ENCODE measurements at places on chromosomes 5 and 9.

DNA sequence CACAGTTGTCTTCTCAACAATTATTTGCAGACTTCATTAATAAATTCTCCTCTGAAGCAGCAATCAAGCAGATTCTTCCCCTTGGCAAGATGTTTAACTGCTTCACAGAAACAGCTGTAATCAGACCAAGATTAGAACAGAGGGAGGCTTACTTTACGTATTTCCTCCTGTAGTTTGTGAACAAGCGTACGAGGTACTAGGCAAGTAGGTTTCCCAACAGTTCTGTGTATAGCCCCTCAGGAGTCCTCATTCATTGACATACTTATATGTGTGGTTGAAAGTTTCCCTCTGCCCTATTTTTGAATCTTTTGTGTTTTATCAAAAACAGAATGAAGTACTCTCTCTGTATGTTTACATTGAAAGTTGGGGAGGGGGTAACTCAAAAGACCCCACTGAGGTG is 128.0 kb downstream of the SPATA31D1 start:
- DNase-seq = no peak

DNA sequence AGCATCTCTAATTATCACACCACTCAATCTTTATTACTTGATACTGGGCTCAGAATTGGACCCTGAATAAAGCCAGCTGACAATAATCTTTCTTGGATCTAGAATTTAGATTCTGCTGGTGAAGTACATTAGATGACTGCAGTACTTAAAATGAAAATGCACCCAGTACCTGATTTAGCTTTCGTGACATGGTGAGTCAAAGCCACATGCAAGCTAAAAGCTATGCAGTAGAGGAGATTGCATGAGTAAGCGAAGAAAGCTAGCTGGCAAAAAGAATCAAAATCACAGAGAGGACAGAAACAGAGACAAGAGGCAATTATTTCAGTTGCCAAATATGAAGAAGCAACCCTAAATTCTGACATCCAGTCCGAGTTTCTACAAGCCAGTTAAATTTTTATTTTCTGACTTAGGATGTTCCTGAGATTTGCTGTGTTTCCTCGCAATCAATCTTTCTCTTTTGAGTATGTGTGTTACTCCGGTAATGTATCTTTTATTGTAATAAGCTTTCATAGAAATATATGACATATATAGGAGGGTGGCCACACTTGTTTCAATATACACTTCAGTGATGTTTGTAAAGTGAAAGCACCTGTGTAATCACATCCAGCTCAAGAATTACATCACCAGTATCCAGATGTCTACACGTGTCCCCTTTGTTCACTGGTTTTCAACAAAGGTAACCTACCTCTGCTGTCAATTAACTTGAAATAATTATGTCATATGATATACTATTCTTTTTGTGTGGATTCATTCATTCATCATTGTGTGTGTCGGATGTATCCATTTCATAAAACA is 101.7 kb downstream of the CDH18 start:
- no peak for DNase-seq

GRCh38 chr5:14297697-14298096 is 154.6 kb downstream of the TRIO start:
- no peak for DNase-seq

DNA sequence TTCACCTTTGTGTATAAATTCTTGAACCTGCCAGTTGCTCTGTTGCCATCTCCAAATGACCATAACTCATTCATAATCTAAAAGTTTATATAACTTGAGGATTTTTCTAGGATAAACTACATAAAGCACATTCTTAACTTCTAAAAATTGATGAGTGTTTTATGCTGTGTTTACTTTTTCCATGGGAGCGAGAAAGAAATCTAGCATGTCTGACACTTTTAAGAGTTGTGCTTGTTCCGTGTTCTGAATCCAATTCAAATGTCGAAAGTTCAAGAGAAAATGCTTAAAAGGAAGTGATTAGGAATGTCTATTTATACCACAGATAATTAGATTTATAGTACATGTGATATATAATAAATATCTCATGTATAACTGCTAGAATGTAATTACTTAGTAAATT is 154.4 kb downstream of the DEPDC1B start:
- DNase-seq = no peak

DNA sequence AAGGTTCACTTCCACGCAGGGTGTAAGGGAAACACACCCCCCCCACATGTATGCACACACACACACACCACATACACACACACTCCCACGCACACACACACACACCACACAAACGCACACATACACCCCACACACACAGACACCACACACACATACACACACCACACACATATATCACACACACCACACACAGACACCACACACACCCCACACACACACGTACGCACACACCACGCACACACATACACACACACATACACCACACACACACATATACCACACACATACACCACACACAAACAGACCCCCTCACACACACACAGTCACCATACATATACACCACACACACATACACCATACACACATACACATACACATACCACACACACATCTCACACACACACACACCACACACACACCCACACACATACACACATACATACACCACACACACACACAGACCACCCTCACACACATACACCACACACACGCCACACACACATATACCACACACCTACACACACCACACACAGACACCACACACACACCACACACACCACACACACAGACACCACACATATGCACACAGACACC is 44.3 kb upstream of the NEURL1B start:
- DNase-seq = no peak

DNA sequence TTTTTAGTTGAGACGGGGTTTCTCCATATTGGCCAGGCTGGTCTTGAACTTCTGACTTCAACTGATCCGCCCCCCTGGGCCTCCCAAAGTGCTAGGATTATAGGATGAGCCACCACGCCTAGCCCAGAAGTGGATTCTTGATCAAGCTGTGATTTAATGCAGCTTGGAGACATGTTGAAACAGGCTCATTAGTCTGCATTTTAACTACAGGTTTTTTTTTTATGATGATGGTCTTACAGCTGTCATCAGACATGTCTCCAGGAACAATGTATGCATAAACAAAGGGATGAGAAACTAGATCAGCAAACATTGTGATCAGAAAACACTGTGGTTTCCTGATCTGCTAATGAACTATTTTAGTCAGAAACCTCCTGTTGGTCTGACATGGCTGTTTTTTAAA is 30.0 kb upstream of the PLPP1 start:
- no peak for DNase-seq

- no peak for DNase-seq
Measured at GRCh38 chr5:98750693-98751092, 22.8 kb upstream of the RGMB start.

GRCh38 chr5:134437847-134438581 is 26.3 kb upstream of the CDKN2AIPNL start:
- no peak for DNase-seq

GRCh38 chr5:81846301-81846700 is 95.4 kb upstream of the SSBP2 start:
- no peak for DNase-seq

GRCh38 chr9:105443121-105443520 is 4.7 kb upstream of the FSD1L start:
- no peak for DNase-seq

DNA sequence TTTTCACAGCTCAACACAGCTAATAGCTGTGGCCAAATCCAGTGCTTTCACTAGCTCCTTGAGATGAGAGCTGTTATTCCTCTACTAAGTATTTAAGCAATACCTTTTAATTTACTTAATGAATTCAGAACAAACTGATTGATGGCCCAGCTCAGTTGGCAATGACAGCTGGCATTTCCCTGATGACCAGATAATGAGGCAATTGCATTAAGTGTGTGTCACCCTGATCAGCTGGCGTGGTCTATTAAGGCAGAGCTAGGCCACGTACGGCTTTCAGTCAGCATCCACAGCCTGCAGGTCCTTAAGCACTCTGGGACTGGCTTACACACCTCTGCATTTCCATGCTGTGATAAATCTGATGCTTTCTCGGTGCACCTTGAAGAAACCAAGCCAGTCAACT is 34.4 kb downstream of the TTLL11 start:
- DNase-seq = no peak

DNA sequence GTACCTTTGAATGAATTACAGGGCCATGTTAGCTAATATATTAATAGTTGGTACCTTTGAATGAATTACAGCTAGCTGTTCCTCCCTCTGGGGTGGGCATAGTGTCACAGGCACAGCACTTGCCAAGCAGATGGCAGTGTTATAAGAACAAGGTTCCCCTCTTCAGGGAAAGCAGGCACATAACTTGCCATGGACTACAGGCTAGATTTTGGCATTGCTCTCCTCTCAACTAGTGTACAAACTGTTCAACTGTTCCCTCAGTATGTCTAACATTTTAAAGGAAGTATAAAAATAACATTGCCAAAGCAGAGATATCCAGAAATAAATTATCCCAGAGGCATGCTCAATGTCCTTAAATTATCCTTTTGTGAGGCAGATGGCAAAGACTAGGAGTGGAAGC is 33.7 kb downstream of the ABITRAM start:
- no peak for DNase-seq

GRCh38 chr5:175688352-175689146 is 30.7 kb downstream of the HRH2 start:
- no peak for DNase-seq

DNA sequence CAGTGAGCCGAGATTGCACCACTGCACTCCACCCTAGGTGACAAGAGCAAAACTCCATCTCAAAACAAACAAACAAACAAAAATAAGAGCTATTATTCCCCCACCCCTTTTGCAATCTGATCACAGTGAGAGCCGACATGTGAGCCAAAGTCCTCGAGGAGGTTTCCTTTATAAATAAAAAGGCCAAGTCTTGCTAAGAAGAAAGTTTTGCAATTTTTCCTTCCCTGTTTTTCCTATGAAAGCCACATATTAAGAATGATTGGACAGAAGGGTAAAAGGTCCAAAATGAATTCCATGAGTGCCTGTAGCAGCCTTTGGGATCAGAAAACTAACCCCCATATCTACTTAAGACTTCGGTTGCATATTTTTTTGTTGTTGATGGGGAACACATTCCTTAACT is 179.7 kb downstream of the TSSK1B start:
- no peak for DNase-seq

GRCh38 chr5:8081179-8081578 is 212.2 kb downstream of the MTRR start:
- no peak for DNase-seq

- no peak for DNase-seq
Measured at GRCh38 chr9:133576031-133576874, 32.9 kb downstream of the FAM163B start.

GRCh38 chr9:120441426-120442307 is 138.3 kb downstream of the CDK5RAP2 start:
- DNase-seq = no peak

DNA sequence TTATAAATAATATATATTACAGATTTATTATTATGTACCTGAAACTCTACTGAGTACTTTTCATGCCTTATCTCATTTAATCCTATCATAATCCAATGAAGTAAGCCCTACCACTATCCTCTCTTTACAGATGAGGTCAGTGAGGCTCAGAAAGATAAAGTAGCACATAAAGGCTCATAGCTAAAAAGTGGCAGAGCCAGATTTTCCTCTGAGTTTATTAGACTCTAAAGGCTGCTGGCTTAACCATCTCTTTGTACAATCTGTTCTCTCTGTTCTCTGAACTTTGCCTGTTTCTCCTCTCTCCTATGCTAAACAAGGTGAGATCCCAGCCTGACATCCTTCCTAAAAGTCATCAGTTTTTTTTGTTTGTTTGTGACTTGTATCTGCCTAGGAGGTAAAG is 311.2 kb downstream of the KCTD16 start:
- no peak for DNase-seq

GRCh38 chr5:160023908-160024630 is 15.1 kb downstream of the TTC1 start:
- DNase-seq = no peak

DNA sequence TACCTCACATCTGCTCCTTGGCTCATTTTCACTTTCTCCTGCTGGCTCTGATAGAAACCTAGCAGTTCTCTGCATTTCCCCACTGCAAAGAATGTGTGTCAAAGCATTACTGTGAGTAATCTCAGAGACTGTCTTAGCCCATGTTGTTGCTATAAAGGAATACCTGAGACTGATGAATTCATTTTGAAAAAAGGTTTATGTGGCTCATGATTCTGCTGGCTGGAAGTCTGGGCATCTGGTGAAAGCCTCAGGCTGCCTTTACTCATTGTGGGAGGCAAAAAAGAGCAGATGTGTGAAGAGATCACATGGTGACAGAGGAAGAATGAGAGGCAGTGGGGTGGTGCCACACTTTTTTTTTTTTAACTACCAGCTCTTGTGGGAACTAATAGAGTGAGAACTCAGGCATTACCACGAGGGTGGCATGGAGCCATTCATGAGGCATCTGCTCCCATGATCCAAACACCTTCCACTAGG is 191.6 kb upstream of the CTNND2 start:
- DNase-seq = no peak

- no peak for DNase-seq
Measured at GRCh38 chr5:147626464-147626863, 116.6 kb upstream of the DPYSL3 start.

DNA sequence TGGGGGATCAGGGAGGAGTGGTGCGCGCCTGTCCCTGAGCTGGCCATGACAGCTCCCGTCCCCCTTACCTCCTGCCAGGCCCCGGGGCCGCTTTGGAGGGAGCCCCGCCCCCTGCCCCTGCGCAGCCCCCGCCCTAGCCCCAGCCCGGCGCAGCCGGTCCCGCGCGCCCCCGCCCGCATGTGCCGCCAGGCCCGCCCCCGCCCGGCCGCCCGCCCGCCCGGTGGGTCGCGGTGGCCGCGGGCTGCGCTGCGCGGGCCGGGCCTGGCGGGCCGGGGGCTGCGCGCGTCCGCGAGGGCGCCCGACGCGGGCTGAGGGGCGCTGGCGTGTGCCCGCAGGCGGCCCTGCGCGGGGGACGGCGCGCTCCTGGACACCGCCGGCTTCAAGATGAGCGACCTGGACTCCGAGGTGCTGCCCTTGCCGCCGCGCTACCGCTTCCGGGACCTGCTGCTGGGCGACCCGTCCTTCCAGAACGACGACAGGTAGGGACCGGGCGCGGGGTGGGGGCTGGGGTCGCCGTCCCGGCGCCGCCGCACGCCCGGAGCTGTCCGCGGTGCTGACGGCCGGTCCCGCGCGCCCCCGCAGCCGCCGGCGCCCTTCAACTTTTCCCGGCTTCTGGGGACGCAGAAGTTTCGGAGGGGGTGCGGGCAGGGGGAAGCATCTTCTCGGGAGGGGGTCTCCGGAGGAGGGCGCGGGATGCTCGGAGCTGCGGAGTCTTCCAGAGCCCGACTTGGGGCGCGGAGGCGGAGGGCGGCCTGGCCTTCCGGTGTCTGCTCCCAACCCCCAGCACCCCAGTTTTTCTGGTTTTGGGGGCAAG is 12.5 kb downstream of the KCNT1 start:
- no peak for DNase-seq
